Fibroblast of villous mesenchyme (primary cell): ENCODE measurements at places on chromosomes 13 and 19. TPM values are rescaled to one million over a fixed set of nuclear protein-coding genes. Genes with fewer than 3 reads are reported as not detected.

Gene ZNF560
- 0.86 and 0.97 TPM in 2 replicates for total RNA-seq

DNA sequence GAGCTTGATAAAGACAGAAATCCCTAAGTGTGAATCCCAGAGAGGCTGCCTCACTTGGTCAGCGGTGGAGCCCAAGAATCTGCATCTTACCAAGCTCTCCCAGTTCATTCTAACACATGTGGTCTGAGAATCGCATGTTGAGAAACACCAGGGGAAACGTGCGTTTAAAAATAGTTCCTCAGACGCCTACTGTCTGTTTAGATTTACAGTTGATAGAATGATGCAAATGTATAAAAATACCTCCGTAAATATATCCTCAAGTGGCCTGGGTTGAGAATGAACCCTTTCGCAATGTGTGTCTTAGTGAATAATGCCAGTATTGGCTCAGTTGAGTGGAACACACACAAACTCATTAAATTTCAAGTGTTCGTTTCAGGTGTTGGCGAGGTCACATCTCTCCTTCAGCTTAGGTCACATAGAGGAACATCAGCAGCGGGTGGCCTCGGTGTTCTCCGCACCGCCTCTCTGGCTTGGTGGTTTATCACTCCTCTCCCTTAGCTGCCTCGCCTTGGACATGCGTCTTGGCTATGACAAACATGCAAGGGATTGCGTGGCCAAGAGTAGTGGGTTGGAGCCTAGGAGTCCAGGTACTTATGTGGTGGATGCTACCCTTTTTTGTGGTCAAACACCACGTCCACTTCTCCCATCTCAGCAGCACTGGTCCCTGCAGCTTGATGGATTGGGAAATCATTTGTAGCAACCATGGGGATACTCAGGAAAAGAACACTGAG lies 117.6 kb upstream of the SPATA13 start:
- DNase-seq = peak; percentile 76

- DNase-seq = no peak
Observed at GRCh38 chr13:20715330-20715712, 11.8 kb downstream of the IL17D start.

DNA sequence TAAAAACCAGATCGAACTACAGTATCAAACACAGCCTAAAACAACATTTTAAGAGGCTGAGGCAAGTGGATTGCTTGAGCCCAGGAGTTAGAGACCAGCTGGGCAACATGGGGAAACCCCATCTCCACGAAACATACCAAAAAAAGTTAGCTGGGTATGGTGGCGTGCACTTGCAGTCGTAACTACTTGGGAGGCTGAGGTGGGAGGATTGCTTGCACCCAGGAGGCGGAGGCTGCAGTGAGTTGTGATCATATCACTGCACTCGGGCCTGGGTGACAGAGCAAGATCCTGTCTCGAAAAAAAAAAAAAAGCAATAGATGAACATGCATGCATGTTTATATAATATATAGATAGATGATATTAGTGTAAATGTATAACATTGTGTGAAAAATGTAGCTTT lies 5.2 kb upstream of the MRPS31 start:
- no peak for DNase-seq

GRCh38 chr13:35699825-35700510 lies 223.5 kb upstream of the MAB21L1 start:
- DNase-seq = no peak

DNA sequence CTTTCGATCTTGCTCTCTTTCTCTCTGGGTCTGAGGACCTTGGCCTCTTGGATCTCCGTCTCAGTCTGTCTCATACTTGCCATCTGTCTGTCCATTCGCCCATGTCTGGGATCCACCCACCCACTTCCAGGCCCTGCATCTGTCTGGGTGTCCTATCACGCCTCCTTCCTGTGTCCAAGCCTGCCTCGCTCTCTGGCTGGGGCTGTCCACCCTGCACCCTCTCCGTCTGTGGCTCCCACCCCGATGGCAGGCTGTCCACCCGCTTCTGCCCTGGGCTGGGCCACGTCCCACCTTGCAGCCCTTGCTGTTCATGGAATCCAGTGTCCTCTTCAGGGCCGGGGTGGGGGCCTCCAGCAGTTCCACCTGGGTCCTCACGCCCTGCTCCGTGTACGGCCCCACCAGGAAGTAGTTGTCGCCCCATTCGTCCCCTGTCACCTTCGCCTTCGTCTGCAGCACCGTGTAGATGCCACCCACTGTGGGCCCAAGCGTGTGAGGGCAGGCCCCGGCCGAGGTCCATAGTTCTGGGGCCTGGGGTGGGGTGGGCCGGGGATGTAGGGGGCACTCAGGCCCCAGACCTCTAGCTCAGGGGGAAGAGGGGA lies 2.0 kb downstream of the GYS1 start:
- DNase-seq = no peak

- DNase-seq = peak; percentile 67
Observed at GRCh38 chr19:13091400-13092157, 11.1 kb downstream of the LYL1 start.

- DNase-seq = peak; percentile 40
Observed at GRCh38 chr13:51435002-51435578, 17.7 kb downstream of the INTS6 start.
